ENCODE measurements at places on chromosomes 2 and 18.

DNA sequence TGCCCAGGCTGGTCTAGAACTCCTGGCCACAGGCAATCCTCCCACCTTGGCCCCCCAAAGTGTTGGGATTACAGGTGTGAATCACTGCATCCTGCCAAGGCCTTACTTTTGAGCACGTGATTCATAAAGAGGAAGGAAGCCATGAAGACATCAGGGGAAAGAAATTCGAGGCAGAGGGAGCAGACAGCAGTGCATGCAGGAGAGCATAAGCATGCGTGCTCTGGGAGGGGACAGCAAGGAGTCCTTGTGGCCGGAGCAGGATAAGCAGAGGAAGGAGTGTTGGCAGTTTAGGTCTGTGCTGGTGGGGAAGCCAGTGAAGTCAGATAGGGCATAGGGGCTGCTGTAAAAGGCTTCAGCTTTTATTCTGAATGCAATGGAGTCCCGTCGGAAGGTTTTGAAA, 400.5 kb upstream of the RAB12 start:
- no peak for DNase-seq

- DNase-seq, result no peak
Measured at GRCh38 chr2:120398051-120398995, 52.4 kb downstream of the INHBB start.

DNA sequence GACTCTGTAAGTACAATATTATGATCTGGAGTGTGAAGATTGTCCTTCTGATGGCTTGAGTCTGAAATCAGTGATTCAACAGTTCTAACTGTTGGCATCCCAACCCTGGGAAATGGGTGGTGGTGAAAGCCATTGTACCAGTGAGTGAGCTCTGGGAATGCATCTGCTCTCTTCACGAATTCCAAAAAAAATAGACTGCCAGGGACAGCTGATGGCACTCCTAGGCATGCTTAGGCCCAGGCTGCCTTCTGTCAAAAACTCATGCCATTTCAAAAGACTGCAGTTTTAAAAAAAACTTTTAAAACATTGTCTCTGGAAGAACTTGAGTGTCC, 20.3 kb downstream of the OXER1 start:
- DNase-seq, result no peak

- no peak for DNase-seq
Measured at GRCh38 chr2:224630659-224631550, 45.7 kb upstream of the CUL3 start.

- DNase-seq, result no peak
Measured at GRCh38 chr2:34736482-34736881, 1137.4 kb upstream of the FAM98A start.

DNA sequence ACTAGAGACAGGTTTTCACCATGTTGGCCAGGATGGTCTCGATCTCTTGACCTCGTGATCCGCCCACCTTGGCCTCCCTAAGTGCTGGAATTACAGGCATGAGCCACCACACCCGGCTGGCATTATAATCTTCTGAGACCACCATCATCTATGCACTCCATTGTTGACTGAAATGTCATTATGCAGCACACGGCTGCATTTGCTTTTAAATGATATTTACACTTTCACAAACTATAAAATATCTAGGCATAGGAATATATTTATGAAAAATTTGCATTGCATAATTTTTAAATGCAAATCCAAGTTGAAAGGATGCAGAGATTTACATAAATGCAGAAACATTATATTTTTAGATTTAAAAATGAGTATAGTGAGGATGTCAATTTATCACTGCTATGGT, 30.0 kb upstream of the ANKRD44 start:
- DNase-seq, result no peak

DNA sequence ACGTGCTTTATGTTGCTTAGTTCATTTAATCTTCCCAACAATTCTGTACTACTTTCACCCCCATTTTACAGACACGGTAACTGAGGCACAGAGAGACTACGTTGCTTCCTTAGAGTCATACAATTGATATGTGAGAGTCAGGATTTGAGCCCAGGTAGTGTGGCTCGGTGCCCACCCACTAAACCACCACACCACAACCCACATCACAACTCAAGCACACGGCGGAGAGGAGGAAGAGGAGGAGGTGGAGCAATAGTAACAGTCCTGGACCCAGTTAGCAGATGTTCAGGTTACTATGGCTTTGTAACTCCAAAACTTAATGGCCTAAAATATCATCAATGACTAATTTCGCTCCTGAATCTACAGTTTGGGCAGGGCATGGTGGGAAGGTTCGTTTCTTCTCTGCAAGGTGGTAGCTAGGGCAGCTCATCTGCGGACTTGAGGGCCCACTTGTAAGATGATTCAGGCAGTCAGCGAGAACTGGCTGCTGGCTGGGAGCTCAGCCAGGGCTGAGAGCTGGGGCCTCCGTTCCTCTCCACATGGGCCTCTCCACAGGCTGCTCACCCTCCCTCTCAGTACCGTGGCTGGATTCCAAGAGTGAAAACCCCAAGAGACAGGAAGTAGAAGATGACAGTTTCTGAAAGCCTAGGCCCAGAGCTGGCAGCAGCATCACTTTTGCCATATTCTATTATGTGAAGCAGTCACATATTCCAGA, 167.1 kb downstream of the ZFP36L2 start:
- DNase-seq, result no peak

DNA sequence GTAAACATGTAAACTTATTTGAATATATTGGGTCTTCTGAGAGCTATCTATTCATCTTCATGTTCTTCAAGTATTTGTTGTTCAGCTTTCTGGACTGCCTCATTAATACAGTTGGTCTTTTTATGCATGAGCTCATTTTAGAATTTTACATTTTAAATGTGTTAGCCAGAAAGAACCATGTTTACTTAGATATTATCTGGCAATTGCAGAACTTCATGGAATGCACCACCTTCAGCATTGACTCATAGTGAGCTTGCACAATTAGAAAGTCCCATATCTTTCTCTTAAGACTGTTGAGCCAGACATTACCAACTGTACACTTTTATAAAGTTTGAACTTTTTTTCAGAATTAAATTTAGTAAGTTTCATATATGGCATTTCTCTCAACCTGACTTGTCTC, 536.7 kb downstream of the RIT2 start:
- DNase-seq, result no peak

DNA sequence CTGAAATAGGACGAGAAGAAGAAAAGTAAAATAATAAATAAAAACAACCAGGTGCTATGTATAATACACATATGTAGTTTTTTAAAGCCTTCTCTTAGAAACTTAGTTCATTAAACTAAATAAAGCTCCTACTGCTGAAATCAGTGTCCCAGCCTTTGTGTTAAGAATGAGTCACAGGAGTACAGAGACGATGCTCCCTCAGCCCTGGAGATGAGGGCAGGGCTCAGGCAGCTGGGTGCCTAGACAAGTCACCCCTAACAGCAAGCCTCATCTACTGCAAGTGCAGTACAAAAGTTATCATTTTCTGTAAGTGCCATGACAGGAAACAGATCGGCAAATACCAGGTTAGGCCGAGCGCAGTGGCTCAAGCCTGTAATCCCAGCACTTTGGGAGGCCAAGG, 18.2 kb downstream of the KIDINS220 start:
- DNase-seq, result no peak

DNA sequence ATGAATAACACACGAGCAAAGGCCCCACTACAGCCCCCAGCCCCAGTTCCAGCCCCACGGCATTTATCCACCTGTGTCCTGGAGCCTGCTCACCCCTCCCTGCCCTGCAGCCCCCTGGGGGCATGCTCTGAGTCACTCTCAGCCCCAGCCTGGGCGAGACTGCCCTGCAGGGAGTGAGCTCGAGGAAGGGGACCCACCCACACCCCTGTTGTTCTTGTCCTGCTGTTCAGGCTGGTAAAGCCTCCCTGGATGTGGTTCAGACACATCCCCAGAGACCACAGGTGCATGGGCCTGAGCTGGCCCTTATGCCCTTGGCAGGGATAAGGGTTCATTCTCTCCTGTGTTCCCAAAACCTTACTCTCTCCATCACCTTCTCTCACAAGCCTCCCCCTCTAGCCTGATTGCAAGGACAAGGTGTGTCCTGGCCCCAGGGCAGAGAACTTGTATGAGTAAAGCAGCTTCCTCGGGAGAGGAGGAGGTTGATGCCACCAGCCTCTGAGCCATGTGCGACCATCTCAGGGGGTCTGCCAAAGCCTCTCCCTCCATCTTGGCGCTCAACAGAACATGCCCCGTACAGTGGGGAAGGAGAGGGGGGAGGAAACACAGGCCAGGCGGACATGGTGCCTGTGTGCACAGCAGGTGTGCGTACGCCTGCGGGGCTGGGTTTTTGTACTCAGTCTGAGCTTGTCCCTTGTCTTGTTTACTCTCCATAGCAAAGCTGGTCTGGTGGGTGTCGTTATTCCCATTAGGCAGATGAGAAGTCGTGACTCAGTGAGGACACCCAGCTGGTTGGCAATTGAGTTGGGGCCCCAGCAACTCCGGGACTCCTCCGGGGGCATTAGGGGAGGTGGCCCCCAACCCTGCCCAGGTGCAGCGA, 64.4 kb downstream of the CIB4 start:
- no peak for DNase-seq

DNA sequence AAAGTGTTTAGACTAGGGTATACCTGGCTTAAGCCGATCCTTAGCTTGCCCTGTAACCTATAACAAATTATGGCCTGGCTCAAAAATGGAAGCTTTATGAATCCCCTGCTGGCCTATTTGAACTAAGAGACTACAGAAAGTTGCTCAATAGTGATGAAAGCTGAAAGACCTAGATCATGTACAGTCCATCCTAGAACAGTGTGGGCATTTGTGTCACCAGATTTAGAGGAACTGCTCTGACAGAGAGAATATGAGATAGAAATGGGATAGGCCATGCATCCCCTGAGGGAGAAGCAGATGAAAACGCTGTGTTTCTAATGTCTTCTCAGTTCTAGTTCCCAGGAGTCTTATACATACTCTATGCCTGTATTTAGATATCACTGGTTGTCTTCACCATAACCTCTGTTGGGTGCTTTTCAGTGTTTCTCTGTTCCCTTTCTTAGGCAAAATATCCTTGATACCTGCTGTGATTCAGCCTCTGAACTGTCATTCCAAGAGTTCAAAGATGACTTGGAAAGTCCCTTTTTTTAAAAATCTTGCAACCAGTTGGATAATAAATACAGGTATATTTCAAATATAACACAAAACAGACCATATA, 246.9 kb upstream of the SLC39A10 start:
- no peak for DNase-seq
